Aortic smooth muscle cell (primary cell): ENCODE measurements at places on chromosomes 3 and 15. TPM values are rescaled to one million over a fixed set of nuclear protein-coding genes. Genes with fewer than 3 reads are reported as not detected.

Gene LRTM1
- not detected in 2 replicates for total RNA-seq

Gene MINDY4B
- total RNA-seq, result not detected in 2 replicates

Gene DAZL
- not detected in 2 replicates for total RNA-seq

Gene NRROS
- total RNA-seq, result 2.9 and 3.5 TPM in 2 replicates
